Activated T-helper 2 cell treated with anti-CD3 and anti-CD28 coated beads, Interferon-gamma antibody, Interleukin-2, Interleukin-4, amounts not matched to agents 10 μg/mL and 5 μg/mL and 100 μg/mL, durations not matched to agents 14 hours and 24 hours and 36 hours (primary cell): ENCODE measurements at places on chromosomes 2 and 18. TPM values are rescaled to one million over a fixed set of nuclear protein-coding genes. Genes with fewer than 3 reads are reported as not detected.

DNA sequence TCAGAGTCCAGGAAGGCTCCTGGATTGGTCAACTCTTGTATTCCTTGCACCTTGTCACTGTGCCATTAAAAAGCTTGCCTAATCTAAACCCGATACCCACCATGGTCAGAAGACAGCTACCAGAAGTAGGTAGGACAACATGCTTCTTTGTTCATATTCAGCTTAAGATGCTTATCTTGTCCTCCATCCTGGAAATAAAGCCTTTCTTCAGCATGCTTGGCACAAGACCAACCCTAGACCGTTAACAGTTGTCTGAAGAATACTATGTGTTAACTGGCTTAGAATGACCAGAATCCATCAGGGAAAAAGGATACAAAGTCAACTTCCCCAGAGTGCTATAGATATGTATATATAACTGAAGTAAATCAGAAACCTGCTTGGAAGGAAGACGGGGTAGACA lies 193.9 kb downstream of the ZRANB3 start:
- no peak overlapping the region for H3K4me3 ChIP-seq
- H3K36me3 ChIP-seq, result no peaks in the 10 kb centered on the region
- H3K27me3 ChIP-seq, result no peaks in the 10 kb centered on the region
- no peak overlapping the region for H3K27ac ChIP-seq

DNA sequence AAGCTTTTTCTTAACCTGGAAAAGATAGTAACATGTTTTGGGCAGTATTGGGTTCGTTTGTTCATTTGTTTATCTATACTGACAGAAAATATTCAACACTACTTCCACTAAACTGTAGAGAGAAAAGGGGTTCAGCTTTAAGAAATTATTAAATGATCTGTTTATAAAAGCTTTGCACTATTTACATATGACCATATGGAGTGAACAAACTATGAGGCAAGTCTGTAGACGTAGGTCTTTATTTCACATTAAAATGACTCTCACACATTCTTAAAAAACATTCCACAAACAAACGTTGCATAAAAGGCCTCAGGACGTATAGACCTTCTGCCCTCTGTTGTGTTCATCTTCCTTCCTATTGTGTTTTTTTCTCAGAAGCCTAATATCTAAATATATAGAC lies 94.6 kb downstream of the CD226 start:
- no peaks in the 10 kb centered on the region for H3K27me3 ChIP-seq
- no peak for DNase-seq
- H3K36me3 ChIP-seq, result peaks cover 22% of the 10 kb centered on the region
- H3K4me3 ChIP-seq, result no peak overlapping the region
- no peaks in the 10 kb centered on the region for H3K4me1 ChIP-seq
- H3K27ac ChIP-seq, result no peak overlapping the region

GRCh38 chr2:161956738-161957137 lies 117.3 kb downstream of the DPP4 start:
- peaks cover 42% of the 10 kb centered on the region for H3K36me3 ChIP-seq
- no peaks in the 10 kb centered on the region for H3K27me3 ChIP-seq
- peak; percentile 18 for DNase-seq
- peak overlapping the region; percentile 60 for H3K4me3 ChIP-seq

DNA sequence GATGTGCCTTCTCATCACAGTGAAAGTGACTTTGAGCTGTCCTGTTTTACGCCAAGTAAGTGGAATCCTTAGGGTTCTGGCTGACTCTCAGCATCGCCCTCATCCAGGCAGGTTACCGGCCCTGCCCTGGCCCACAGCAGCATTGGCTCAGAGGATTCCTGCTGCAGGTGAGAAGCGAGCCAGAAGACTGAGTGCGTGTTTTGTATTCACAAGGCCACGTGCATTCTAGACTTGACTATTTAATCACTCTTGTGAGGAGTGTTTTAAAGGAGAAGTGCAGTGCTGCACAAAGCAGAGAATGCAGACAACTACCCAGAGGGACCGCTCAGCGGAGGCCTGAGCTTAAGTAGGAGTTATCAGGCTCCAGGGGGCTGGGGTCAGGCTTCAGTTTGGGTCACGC lies 48.3 kb downstream of the LAMA3 start:
- H3K36me3 ChIP-seq, result no peaks in the 10 kb centered on the region
- DNase-seq, result no peak
- peaks cover 8% of the 10 kb centered on the region for H3K4me1 ChIP-seq
- H3K4me3 ChIP-seq, result no peak overlapping the region

GRCh38 chr18:23956483-23956882 lies 58.1 kb upstream of the TTC39C start:
- H3K27ac ChIP-seq, result no peak overlapping the region
- no peak overlapping the region for H3K4me3 ChIP-seq
- no peak for DNase-seq
- H3K4me1 ChIP-seq, result no peaks in the 10 kb centered on the region

- H3K36me3 ChIP-seq, result no peaks in the 10 kb centered on the region
- DNase-seq, result no peak
- no peak overlapping the region for H3K27ac ChIP-seq
- H3K27me3 ChIP-seq, result peaks cover 4% of the 10 kb centered on the region
- no peak overlapping the region for H3K4me3 ChIP-seq
Observed at GRCh38 chr2:101509499-101510284, 34.8 kb upstream of the RFX8 start.

DNA sequence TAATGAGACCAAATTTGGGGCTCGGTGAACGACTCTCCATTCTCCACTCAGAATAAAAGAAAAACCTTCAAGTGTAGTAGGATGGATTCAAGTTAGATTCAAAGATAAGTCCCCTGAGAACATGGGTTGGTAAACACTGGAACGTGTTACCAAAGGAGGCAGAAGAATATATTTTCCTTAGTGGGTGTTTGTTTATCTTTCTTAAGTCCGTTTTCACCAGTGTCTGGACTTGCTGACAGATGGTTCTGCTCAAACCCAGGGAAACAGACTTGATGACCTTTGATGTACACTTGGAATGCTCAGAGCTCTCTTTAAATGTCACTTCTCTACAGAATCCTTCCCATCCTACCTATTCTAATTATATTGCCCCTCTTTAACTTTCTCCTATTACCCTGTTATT lies 310.3 kb upstream of the ZNF521 start:
- no peaks in the 10 kb centered on the region for H3K36me3 ChIP-seq
- H3K4me1 ChIP-seq, result no peaks in the 10 kb centered on the region
- H3K4me3 ChIP-seq, result no peak overlapping the region
- no peak for DNase-seq

- H3K4me3 ChIP-seq, result peak overlapping the region; percentile 80
- peaks cover 71% of the 10 kb centered on the region for H3K27me3 ChIP-seq
- H3K27ac ChIP-seq, result no peak overlapping the region
- no peaks in the 10 kb centered on the region for H3K36me3 ChIP-seq
Observed at GRCh38 chr2:215436705-215437565, 1.1 kb upstream of the FN1 start.

DNA sequence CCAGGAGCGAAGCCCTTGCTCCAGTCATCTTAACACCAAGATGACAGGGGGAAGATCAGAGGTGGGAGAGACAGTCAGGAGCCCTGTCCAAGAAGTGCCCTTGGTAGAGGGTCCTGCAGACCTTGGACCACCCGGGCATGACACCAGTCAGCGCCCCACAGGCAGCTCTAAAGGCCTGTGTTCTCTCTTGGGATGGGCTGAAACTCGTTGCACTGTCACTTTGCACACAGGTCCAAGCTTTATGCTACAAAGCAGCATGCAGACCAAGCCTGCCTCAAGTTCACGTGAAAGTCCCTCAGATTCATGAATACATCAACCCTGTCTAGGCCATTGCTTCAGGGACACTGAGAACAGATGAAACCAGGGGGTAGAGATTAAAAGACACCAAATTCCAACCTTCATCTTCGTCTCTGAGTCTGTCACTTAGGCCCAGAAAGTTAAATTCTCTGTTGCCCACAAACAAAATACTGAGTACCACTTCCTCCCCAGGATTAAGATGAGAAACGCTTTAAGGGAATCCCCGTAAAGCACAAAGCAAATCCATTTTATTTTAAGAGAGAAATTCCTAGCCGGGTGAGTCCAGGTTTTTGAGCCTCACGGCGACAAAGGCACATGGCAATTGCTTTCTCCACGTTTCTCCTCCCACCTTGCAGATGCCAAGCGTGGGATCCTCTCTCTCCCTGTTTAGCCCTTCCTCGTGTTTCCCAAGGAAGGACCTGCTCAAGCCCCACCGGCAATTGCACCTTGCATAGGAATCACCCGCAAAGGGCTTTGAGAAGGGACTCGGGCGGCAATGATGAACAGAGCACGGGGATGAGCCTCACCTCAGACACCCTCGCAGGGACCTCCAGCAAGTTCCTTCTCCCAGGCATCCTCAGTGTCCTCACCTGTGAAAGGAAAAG lies 75.0 kb upstream of the ID2 start:
- DNase-seq, result no peak
- H3K27me3 ChIP-seq, result peaks cover 5% of the 10 kb centered on the region
- H3K36me3 ChIP-seq, result peaks cover 15% of the 10 kb centered on the region
- H3K27ac ChIP-seq, result peak overlapping the region; percentile 91

DNA sequence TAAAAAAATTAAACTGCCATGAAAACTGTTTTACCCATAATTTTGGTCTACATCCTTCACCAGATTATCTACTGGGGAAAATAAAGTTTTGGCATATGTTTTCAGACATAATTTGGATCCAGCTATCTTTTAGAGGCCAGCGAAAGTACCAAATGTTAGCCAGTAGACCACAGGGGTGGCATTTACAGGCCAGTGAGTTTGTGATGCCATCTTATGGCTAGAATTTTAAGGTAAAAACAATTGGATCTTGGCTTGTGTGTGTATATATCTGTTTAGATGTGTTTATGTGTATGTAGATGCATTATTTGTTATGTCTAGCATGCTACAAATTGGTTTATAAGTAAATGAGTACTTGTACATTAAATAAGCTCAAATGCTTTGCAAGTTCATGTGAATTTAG lies 322.6 kb downstream of the ASXL3 start:
- no peaks in the 10 kb centered on the region for H3K36me3 ChIP-seq
- no peaks in the 10 kb centered on the region for H3K4me1 ChIP-seq
- no peak for DNase-seq
- no peaks in the 10 kb centered on the region for H3K27me3 ChIP-seq
- no peak overlapping the region for H3K4me3 ChIP-seq

The LBX2 gene
- 1.6 and 2.2 TPM in 2 replicates for total RNA-seq

The CCDC102B gene
- total RNA-seq, result 1.2 and 1.3 TPM in 2 replicates

The C2orf80 gene
- not detected in 2 replicates for total RNA-seq

The REG3G gene
- not detected in 2 replicates for total RNA-seq
